Osteoblast (primary cell): ENCODE measurements at places on chromosomes 12 and 14. TPM values are rescaled to one million over a fixed set of nuclear protein-coding genes. Genes with fewer than 3 reads are reported as not detected.
A peak's percentile ranks its signal among the peaks of the same experiment; 100 is the strongest.

DNA sequence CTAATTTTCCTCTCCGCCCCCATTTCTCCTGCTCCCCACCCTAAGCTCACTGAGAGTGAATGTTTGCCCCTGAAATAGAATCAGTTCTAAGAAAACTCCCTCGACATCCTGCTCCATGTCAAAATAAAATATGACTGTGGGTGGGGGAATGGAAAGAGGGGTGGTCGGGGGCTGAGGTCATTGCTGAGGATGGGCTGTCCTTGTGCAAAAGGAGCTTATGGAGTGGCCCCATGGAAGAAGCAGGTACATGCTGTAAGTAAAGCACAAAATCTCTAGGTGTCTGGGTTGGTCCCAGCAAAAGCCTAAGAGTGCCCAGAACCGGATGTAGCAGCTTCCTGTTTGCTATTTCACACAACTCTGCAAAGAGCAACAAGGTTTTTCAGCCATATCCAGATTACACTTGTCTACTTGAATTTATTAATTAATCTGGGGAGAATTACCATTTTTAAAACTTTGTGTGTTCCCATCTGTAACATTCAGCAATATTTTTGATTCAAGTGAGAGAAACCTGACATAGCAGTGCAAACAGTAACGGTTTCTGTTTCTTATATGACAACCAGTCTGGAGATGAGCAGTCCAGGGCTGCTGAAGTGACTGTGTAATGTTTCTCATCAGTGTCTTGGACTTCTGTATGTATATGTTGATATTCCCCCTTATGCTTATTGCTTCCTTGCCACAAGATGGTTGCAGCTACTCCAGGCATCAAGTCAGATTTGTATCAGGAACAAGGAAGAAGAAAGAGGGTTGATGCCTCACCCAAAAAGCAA, 40.4 kb upstream of the GZMB start:
- no peaks in the 10 kb centered on the region for H3K4me1 ChIP-seq
- no peaks in the 10 kb centered on the region for H3K27me3 ChIP-seq
- H3K4me3 ChIP-seq = no peak overlapping the region
- no peak for DNase-seq

DNA sequence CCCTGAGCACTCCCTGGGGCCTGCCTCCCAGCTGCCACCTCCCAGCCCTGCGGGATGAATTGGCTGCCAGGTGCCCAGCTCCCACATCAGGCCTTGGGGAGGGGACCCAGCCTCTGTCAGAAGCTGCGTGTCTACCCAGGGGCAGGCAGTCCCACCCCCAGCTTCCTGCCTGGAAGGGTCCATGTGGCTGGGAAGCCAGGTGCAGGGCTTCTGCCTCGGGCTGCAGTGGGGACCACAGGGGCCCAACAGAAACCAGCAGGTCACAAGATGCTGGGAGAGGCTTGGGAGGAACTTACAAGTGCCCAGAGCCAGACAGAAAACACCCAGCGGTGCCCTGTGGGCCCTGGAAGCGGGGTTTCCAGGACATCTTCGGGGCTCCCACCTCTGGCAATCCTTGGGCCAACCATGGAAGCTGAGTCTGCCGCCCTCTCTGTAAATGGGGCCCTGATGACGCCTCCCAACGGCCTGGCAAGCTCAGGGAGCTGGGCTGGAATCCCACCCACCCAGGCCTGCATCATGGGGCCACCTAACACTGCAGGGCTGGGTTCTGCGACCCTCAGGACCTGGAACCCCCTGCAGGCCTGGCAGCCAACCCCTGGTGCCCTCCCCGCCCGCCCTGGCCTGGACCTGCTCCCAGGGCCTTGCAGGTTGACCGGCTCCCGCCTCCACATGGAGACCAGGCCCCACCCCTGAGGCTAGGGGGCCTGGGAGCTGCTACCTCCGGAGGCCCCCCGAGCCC, 36.6 kb downstream of the CCNK start:
- no peaks in the 10 kb centered on the region for H3K27me3 ChIP-seq
- peak; percentile 83 for DNase-seq
- H3K36me3 ChIP-seq = peaks cover 15% of the 10 kb centered on the region
- H3K4me3 ChIP-seq = no peak overlapping the region
- H3K4me1 ChIP-seq = peaks cover 6% of the 10 kb centered on the region

Gene ATP6V1D
- 111 and 140 TPM in 2 replicates for total RNA-seq

GRCh38 chr12:28035500-28035899, 63.0 kb upstream of the PTHLH start:
- H3K27me3 ChIP-seq = no peaks in the 10 kb centered on the region
- no peak overlapping the region for H3K27ac ChIP-seq
- H3K36me3 ChIP-seq = no peaks in the 10 kb centered on the region
- no peak overlapping the region for H3K4me3 ChIP-seq

Gene CLEC1A
- under 0.01 TPM in 1 of 2 replicates, not detected in the other for total RNA-seq

GRCh38 chr14:101078892-101079221, 175.3 kb upstream of the RTL1 start:
- H3K36me3 ChIP-seq = no peaks in the 10 kb centered on the region
- H3K4me3 ChIP-seq = no peak overlapping the region
- H3K27ac ChIP-seq = no peak overlapping the region
- no peak for DNase-seq
- peaks cover 12% of the 10 kb centered on the region for H3K4me1 ChIP-seq

Gene NKX2-8
- not detected in 2 replicates for total RNA-seq

Gene LGR5
- under 0.01 TPM in 1 of 2 replicates, not detected in the other for total RNA-seq

Gene RASSF8
- 84.3 and 97.4 TPM in 2 replicates for total RNA-seq

Gene DNAL1
- 8.5 and 9.0 TPM in 2 replicates for total RNA-seq

DNA sequence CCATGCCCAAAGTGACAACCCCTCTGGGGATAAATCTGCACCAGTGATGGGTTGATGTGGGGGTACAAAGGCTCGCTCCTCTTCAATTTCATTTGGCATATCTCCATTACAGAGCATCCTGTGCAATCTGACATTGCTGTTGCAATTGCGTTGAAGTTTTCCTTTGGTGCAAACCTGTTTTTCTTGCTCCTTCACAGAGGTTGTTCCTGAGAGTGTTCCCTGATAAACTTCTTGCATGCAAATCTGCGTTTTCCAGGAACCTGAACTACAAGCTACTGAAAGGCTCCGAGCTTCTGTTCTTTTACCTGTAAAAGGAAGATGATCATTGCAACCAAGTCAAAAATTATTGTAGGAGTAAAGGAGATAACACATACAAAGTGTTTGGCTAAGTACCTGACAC, 26.1 kb downstream of the SERPINA11 start:
- no peak overlapping the region for H3K27ac ChIP-seq
- H3K4me3 ChIP-seq = no peak overlapping the region
- no peak for DNase-seq
- no peaks in the 10 kb centered on the region for H3K36me3 ChIP-seq

- no peaks in the 10 kb centered on the region for H3K36me3 ChIP-seq
- no peak overlapping the region for H3K27ac ChIP-seq
- H3K4me3 ChIP-seq = no peak overlapping the region
These were observed 550.9 kb downstream of the CCER1 start for GRCh38 chr12:90404071-90404470.

- no peak for DNase-seq
- H3K27ac ChIP-seq = no peak overlapping the region
- no peaks in the 10 kb centered on the region for H3K36me3 ChIP-seq
- H3K4me3 ChIP-seq = no peak overlapping the region
These were observed 102.4 kb upstream of the ATF1 start for GRCh38 chr12:50661300-50662115.

- no peaks in the 10 kb centered on the region for H3K4me1 ChIP-seq
- no peak overlapping the region for H3K27ac ChIP-seq
- no peaks in the 10 kb centered on the region for H3K27me3 ChIP-seq
- H3K4me3 ChIP-seq = no peak overlapping the region
- peak; percentile 26 for DNase-seq
These were observed 226.7 kb downstream of the NPAS3 start for GRCh38 chr14:33165144-33165925.

DNA sequence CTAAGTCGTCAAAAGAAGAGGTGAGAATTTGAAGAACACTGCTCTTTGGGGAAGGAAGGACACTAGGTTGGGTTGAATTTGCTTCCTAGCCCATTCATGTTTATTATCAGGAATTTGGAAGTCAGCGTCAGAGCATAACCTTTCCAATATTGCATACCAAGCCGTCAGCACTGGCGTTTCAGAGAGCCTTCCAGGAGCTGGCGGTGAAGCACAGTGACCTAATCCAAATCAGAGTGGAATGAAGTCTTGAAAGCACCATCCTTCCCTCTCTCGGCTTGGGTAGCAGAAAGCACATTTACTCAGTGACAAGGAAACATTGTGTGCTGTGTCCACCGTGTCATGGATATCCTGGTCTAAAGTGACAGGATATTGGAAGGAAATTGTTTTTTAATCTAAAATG, 240.3 kb upstream of the PELI2 start:
- peak; percentile 3 for DNase-seq
- no peak overlapping the region for H3K4me3 ChIP-seq
- no peaks in the 10 kb centered on the region for H3K4me1 ChIP-seq
- no peak overlapping the region for H3K27ac ChIP-seq
- H3K36me3 ChIP-seq = no peaks in the 10 kb centered on the region
- H3K27me3 ChIP-seq = peaks cover 20% of the 10 kb centered on the region

DNA sequence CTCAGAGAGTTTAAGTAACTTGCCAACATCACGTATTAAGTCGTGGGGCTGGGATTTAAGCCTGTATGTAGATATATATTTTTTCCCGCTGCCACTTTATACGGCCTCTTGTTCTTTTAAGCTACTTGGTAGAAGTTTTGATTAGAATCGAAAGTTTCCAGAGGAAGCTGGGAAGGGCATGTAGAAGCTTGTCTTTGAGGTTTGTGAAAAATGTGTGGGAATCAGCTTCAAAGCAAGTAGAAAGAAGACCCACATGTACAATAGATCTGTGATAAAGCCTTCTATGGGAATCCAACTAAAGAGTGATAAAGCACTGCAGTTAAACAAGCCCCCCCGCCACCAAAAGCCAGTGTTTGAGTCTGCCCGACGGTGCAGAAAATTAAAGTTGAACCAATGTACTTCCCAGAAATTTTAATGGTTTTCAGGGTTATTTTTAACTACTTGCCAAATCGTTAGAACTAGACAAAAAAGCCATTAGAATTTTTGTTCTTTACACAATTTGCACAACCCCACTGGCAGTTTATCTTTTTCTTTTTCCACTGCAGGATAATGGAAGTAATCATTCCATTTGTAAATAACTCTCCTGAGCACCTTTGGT, 25.5 kb downstream of the SERPINA11 start:
- no peaks in the 10 kb centered on the region for H3K4me1 ChIP-seq
- H3K27me3 ChIP-seq = no peaks in the 10 kb centered on the region
- no peak for DNase-seq
- H3K4me3 ChIP-seq = no peak overlapping the region

- H3K36me3 ChIP-seq = no peaks in the 10 kb centered on the region
- H3K4me3 ChIP-seq = no peak overlapping the region
- H3K4me1 ChIP-seq = no peaks in the 10 kb centered on the region
- no peak for DNase-seq
- no peak overlapping the region for H3K27ac ChIP-seq
These were observed 74.9 kb downstream of the NOVA1 start for GRCh38 chr14:26522967-26523366.

Gene SERPINA5
- 0.36 and 0.59 TPM in 2 replicates for total RNA-seq

DNA sequence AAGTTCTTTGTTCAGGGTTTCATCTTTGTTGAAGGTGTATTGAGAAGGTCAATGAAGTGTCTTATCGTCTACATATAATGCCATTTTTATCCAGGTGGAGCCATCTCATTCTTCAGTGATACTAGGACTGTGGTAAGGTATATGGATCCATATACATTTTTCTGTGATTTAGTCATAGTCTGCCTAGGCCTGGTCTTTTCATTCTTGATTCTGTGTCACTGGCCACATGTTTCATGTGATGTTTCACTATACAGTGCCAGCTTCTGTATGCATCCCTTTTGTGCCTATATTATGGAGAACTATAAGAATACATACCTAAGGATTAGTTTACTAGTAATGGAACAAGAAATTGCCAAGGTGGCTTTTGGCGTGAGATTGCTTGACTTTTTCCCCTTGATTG, 40.5 kb downstream of the VEZT start:
- H3K27me3 ChIP-seq = no peaks in the 10 kb centered on the region
- DNase-seq = no peak
- H3K4me1 ChIP-seq = no peaks in the 10 kb centered on the region
- peaks cover 28% of the 10 kb centered on the region for H3K36me3 ChIP-seq
- H3K4me3 ChIP-seq = no peak overlapping the region
- no peak overlapping the region for H3K27ac ChIP-seq

GRCh38 chr12:109760031-109760929, 46.7 kb downstream of the FAM222A start:
- H3K27ac ChIP-seq = no peak overlapping the region
- no peak overlapping the region for H3K4me3 ChIP-seq

DNA sequence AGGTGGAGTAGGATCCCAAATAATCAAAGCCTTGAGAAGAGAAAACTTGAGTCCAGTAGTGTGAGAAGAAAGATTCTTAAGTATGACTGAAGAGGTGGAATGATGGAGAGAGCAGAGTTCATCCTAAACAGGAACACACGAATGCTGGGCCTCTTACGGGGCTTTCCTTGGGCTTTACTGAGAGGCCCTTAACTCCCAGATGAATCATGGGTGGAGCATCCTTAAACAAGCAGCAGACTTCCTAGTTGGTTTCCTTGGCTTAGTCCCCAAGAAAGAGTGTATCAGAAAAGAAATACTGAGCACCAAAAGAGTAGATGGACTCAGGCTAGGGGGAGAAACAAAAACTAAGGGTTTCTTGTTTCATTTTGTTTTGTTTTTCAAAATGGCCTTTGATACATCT, 132.5 kb downstream of the GPR135 start:
- H3K36me3 ChIP-seq = peaks cover 16% of the 10 kb centered on the region
- peak; percentile 90 for DNase-seq
- no peak overlapping the region for H3K4me3 ChIP-seq

Gene GSG1
- 0.29 and 0.36 TPM in 2 replicates for total RNA-seq

Gene TPPP2
- not detected in 2 replicates for total RNA-seq

DNA sequence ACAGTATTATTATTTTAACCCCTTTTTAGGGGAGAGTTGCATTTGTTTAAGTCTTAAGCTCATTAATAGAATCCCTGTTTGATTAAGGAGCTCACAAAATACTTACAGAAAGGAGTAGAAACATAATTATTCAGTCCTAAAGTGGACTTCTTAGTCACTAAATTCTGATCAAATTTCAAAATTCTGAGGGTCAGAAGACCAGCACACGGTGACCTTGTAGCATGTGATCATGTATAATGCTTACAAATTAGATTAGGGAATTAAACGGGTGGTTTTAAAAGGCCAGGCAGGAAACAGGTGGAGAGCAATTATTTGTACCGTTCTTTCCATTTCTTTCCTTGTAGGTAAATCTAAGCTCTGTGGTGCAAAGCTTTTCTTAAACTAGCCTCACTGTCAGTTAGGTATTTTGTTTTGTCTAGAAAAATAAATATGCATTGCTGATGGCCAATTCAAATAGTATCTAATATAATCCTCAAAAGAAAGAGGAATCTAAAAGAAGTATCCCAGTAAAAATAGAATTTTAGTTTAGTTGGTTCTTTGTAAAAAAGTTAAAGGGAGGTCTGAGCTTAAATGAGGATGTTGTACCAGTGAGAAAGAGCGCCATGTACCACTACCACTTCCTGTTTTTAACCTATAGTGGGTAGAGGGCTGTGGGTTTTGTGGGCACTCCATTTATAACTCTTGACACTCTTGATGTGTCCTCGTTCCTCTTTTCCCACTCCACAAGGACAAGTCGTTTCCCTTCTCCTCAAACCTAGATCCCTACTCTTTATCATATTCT, 51.1 kb downstream of the SLC38A1 start:
- no peaks in the 10 kb centered on the region for H3K27me3 ChIP-seq
- DNase-seq = no peak
- peaks cover 10% of the 10 kb centered on the region for H3K4me1 ChIP-seq
- H3K36me3 ChIP-seq = no peaks in the 10 kb centered on the region

- H3K4me1 ChIP-seq = peaks cover 11% of the 10 kb centered on the region
- no peaks in the 10 kb centered on the region for H3K27me3 ChIP-seq
- DNase-seq = no peak
- no peak overlapping the region for H3K27ac ChIP-seq
These were observed 10.0 kb upstream of the CNIH1 start for GRCh38 chr14:54451121-54451601.

- H3K27ac ChIP-seq = no peak overlapping the region
- H3K27me3 ChIP-seq = no peaks in the 10 kb centered on the region
- no peaks in the 10 kb centered on the region for H3K4me1 ChIP-seq
- DNase-seq = no peak
These were observed 41.6 kb downstream of the DUSP16 start for GRCh38 chr12:12521044-12521485.
